ENCODE measurements at places on chromosomes 11 and 22.

DNA sequence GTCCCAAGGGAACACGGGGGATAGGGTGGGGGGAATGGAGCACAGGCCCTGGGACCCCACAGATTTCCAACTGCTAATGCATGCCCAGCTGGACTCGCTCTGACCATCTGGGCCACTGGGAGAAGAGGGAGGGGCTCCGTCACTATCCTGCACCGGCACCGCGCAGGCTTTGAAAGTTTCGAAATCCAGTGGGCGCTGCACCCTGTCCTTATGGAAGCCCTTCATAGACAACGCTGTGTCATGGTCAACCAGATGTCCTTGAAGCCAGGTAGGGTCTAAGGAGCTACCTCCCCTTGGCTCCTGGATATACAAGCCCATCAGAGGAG is 30.1 kb downstream of the LRRC10B start:
- DNase-seq, result no peak

- DNase-seq, result no peak
Observed at GRCh38 chr11:1641096-1641495, 11.5 kb downstream of the KRTAP5-5 start.

DNA sequence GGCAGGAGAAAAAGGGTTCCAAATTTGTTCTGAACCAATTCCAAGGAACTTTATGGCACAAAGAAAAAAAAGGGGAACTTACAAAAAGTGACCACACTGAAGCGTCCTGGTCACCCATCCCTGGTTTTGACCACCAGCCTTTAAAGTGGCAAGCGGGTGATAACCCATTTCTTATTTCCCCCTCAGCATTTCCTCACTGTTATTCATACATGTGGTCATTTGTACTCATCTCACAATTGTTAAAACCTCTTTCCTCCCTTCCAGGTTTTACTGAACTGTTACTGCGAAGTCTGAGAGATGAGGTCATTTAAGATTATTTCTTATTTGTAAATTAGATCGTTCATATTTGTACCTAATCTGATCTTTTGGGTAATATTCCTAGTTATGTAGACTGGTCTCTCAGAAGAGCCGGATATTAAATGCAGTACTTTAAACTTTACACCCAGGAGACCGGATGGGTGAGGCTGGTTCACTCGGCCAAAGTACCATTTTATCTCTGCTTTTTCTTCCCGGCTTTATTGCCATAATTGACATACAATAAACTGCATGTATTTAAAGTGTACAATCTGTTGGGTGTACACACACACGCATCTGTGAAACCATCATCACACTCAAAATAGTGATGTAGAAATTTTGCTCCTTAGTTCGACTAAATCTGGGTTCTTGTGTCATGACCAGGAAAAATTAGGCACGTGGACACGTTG is 47.0 kb downstream of the CDPF1 start:
- DNase-seq, result no peak

DNA sequence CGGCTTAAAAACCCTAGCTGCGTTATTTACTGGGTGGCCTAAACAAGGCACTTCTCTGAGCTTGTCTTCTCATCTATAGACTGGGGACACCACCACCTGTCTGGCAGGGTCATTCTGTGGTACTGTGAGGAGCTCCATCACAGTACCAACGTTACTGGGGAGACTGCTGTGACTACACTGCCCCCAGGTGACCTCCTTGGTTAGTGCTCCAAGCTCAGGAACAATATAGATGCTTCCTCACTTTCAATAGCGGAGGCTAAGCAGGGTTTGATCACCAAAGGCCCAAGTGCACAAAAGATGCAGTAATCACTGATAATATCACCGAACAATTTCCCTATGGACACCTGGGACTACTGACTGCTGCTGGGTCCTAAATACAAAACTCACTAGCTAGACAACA is 18.8 kb downstream of the PRPF19 start:
- DNase-seq, result peak; percentile 34

- DNase-seq, result no peak
Observed at GRCh38 chr11:73410627-73411026, 34.4 kb downstream of the RELT start.

- no peak for DNase-seq
Observed at GRCh38 chr22:35894464-35894878, 134.2 kb downstream of the RBFOX2 start.

- no peak for DNase-seq
Observed at GRCh38 chr11:118688851-118689502, 9.5 kb upstream of the TREH start.
